ENCODE measurements at places on chromosomes 1 and 21.

- no peak for DNase-seq
These were observed 5.9 kb upstream of the LUZP1 start for GRCh38 chr1:23174426-23175110.

- peak; percentile 37 for DNase-seq
These were observed 548 bp upstream of the CDC20 start for GRCh38 chr1:43358121-43358745.

DNA sequence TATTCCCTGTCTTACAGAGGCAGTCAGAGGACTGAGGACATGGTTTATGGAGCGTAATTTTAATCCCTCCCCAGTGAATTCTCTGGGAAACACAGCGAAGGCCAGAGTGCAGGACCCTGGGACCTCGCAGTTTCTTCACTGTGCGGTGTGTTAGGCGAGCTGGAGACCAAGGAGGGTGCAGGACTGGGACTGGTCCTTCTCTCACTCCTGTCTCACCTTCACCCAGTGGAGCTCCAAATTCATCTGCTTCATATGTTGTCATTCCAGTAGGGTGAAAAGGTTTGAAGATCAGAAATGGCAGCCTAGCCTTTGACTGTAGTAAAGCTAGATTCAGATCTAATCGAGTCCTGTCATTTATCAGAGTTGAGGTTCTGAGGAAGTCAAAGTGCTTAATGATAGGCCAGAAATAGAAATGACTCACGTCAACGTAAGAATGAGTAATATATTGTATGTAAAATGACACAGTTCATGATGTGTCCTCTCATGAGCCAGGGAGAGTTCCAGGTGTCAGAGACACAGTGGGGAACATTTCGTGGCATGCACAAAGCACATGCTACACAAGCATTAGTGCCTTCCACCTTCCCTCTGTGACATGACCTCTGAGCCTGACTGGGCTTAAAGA, 647.5 kb downstream of the SMYD3 start:
- DNase-seq, result peak; percentile 84

DNA sequence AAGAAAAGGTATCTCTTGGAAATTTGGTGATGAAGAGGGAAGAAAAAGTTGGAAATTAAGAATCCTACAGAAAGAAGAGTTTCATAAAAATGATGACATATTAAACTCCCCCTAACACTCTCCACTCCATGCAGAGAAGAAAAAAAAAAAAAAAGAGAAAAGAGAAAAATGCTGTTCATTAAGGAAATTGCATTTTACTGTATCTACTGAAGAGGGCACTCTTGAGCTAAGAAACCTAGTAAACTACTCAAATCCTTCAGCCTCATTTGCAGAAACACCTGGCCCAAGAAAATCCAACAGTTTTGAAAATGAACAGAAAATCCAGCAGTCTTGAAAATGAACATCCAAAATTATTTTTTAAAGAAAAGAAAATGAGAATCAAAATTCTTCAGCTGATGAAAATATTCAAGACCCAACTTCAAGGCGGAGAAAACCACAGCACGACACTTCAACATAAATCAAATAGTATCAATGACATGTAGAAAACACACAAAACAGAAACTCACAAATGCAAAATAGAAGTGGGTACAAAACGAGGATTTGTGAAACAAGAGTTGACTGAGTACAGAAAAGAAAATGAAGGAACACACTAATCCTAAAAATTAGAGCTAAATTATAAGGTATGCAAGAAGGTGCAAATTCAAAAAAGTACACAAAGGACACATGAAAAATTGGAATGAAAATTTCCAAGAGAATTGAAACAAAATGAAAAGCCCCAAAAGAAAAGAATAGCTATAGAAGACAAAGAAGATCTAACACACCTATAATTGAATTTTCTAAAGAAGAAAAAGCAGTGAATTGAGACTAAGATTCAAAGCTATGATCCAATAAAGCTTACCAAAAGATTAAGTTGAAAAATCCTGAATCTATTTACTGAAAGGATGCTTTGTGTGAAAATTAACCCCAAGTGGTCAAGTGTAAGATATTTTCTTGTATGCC, 73.2 kb upstream of the DNAJC6 start:
- peak; percentile 37 for DNase-seq

- DNase-seq, result no peak
These were observed 32.1 kb downstream of the SH3BP5L start for GRCh38 chr1:248793592-248793991.

DNA sequence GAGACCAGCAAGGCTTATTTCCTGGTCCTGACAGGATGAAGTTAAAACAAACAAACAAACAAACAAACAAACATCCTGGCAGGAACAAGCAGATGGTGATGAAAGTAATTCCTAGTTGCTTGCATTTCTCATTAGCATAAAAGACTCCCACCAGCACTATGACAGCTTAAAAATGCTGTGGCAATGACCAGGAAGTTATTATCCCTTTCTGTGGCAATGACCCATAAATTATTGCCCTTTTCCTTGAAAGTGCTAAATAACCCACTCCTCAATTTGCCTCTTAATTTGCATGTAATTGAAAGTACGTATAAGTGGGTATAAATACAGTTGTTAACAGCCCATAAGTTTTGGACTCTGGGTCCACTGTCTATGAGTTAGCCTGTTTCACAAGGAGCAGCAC, 727.6 kb upstream of the NEGR1 start:
- no peak for DNase-seq

DNA sequence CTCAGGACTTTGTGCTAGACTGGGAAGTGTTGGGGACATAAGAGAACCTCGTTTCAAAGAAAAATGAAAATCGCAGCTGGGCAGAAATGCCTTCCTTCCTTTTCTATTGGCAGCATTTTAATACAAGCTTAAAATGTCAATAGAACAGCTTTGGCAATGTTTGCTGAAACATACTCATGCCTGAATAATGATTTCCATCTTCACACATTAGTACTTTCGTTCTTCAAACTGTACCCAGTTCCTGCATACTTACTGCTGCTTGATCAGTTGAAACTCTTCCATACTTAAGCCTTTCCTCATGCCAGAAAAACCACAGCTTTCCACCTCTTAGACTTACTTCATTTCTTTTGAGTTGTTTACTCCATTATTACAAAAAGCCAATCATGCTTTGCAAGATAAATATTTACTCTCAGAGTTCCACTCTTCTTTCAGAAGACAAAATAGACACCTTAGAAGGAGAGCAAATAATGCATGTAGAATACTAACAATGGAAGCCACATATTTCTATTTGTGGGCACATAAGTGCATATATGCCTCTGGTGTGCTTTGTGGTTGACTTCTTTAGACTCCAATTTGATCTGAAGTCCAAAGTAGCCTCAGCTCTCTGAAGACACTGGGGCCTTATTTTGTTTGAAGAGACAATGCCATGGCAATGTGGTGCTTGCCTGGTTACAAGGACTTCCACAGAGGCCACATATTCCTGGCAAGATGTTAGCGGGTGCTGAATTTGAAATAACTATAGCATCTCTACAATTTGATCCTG, 22.7 kb upstream of the CD55 start:
- DNase-seq, result peak; percentile 36

DNA sequence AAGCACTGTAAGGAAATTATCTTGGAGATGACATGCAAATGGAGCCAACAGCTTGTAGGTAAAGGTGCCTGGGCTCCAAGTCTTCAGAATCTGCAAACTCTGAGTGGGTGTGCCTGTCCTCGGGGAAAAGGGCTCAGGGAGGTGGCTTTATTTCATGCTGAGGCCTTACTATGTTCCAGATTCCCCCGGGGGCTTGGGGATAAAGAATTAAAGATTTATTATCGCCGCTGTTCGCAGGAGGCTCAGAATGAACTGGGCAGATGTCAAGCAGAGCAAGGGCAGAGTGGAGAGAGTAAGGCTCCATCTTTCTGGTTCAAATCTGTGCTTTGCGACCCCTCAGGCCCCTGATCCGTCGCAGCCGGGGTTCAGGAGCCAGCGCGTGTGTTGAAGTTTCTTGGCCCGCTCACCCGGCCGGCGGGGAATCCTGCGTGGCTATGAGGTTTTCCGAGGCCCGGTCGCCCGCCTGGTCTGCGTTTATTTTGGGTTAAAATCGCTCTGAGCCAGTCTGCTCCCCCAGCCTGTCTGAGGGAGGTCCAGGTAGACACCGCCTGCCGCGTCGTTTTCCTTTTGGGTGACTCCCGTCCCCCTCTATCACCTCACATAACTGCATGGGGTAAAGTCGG, 19.5 kb downstream of the RHOU start:
- no peak for DNase-seq

- DNase-seq, result no peak
These were observed 105.5 kb downstream of the RERE start for GRCh38 chr1:8711873-8712412.

DNA sequence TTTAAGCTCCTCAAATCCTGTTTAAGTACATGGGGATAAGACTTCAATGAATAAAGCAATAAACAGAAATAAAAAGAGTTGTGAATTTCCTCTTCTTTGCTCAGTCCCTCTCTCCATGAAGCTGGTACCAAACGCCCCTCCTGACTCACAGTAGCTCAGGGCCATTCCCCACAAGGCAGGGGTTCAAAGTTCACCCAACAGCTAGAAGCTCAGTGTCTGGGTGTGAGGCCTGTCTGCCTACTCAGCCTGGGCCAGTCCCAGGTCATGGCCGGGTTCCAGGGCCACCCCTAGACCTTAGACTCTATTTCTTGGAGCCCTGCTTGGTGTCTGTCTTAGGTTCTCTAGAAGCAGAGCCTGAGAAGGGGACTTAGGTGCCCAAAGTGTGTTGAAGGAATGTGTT, 251.5 kb downstream of the GRIK3 start:
- no peak for DNase-seq

DNA sequence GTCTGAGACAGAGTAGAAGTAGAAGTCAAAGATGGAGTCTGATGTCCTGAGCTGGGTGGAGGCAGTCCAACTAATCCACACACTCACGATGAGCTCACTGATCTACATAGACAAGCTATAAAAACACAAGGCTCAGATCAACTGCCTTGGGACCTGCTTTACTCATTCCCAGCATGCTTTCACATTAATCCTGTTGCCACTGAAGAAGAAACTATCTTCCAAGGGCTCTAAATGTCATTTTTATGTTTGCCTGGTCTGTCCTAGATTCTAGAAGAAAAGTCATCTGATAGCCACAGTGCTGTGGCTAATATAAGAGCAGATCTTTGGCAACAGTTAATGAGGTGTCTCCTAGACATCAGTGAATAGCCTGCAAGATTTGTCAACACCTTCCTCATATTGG, 522.7 kb downstream of the NUF2 start:
- DNase-seq, result peak; percentile 23

DNA sequence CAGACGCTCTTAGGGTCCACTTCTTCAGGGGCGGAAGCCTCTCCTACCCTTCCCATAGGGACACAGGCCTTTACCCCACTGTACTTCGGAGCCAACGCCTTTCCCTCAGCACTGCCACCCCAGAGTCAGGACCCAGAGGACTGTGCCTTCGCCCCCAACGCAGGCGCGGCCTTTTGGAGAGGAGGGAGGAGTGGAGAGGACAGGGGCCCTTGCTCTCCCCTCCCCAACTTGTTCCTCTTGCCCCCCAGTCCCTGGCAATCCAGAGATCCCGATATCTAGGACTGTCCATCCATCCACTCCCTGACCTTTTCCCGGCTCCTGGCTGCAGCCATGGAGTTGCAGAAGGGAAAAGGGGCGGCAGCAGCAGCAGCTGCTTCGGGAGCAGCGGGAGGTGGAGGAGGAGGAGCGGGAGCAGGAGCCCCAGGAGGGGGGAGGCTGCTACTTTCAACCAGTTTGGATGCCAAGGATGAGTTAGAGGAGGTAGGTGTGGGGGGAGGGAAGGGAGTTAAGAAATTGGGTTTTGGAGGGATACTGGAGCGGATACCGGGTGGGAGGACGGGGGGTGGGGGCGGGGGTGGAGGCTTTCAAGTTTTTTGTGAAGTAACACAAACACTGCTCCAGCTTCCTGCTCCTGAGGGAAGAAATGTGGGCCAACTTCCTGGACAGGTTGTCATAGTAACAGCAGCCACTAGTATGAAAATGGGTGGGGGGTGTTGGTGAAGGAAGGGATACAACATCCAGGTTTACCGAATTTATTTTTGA, 636 bp downstream of the INTS3 start:
- peak; percentile 48 for DNase-seq

DNA sequence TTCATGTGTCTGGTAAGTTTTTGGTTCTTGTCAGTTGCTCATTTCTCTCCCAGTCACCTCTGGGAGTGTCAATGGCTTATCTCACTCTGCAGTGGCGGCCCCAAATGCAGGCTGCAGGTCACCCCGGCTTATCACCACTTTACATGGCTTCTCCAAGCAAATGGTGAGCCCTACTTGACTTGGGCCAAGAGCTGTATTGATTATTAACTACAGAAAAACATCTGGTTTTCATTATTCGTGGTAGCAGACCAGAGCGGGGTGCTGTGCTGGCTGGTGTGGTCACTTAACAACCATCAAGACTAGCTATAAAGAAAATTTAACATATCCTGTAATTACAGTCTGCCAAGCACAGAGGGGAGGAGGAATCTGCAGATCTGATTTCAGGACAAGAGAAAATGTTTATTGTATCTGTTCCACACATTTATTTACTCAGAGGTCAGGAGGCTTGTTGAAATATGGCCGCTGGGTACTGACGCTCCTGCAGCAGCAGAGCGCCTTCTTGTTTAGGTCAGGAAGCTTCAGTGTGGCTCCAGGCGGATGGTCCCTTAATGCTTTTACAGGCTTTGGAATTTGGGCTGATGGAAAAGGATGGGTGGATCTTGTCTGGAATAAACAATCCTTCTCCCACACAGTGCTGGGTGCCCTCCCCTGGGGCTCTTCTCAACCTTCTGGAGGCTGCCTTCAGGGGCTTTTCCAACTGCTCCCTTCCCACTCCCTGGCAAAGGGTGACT, 87.8 kb downstream of the HLX start:
- DNase-seq, result peak; percentile 46

- peak; percentile 6 for DNase-seq
These were observed 80.5 kb upstream of the PRMT6 start for GRCh38 chr1:106975944-106976343.

- no peak for DNase-seq
These were observed 35.5 kb downstream of the ZBTB17 start for GRCh38 chr1:15940110-15941043.

- no peak for DNase-seq
These were observed 88.9 kb upstream of the NGF start for GRCh38 chr1:115426956-115427355.

GRCh38 chr1:55927702-55928290, 651.6 kb downstream of the PLPP3 start:
- no peak for DNase-seq

DNA sequence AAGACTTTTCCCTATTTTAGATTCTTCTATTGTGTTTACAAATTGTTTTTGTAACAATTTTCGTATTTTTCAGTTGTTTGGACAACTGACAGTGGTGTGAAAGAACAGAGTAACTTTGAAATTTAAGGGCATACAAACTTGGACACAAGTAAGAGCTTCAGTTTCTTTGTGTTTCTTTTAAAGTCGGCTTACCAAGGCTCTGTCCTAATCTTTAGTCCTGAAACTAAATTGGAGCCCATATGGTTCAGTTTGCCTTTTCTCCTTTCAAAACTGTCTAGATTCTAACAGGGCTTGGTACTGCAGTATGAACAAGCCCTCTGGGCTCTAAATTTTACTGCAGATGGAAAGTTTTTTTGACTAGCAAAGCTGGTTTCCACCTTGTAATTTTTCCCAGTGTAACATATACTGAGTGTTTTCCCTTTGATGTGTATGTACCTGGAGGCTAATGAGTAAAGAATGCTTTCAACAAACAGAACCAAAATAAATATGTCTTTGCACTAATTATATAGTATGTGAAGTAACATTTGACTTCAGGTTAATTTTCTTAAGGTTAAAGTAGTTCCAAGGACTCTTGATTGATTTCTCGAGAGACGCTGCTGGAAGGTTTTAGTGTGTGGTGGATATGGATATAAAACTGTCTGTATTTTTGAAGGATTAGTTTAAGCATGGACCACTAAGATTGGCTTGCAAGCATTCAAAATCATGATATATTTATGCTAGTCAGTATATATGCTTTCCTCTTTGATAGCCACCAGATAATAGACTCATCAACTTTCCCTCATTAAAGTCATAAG, 4.1 kb downstream of the SNX27 start:
- no peak for DNase-seq

GRCh38 chr1:93670141-93670540, 11.5 kb downstream of the BCAR3 start:
- peak; percentile 90 for DNase-seq
